ENCODE measurements at places on chromosomes 7 and 10.

DNA sequence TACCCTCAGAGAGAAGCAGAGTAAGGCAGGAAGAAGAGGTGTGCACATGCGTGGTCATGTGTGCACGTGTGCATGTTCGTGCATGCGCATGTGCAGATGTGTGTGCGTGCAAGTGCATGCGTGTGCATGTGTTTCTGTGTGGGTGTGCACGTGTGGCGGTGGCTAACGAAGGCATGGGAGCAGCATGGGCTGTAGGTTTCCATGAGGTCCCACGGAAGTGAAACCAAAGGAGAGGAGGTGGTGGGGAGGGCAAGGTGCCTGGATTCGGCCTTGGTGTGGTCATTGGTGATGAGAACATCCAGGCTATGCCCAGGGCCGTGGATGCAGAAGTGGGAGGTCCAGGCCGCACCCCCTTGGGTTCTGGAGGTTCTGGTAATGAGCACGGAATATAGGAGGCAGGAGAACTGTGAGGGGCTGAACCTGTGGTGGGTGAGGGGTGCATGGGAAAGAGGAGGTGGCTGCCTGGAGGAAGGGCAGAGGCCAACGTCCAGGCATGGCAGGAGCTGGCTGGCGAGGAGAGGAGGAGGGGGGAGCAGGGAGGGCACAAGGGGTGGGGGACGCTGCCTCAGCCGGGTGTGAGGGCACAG lies 2.4 kb upstream of the INPP5A start:
- DNase-seq: no peak

DNA sequence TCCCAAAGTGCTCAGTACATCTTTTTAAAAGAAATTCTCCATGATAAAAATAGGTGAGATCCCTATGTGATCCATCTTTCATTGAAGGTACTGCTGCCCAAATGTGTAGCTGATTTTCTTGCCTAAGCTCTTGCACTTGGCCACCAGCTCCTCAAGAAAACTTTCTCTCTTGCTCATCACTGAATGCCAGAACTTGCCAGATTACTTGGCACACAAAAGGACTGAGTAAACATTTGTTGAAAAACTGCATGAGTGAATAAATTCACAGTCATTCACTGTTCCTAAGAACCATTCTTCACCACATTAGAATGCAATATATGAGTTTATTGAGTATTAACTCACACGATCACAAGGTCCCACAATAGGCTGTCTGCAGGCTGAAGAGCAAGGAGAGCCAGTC lies 99.9 kb downstream of the TRIL start:
- no peak for DNase-seq

DNA sequence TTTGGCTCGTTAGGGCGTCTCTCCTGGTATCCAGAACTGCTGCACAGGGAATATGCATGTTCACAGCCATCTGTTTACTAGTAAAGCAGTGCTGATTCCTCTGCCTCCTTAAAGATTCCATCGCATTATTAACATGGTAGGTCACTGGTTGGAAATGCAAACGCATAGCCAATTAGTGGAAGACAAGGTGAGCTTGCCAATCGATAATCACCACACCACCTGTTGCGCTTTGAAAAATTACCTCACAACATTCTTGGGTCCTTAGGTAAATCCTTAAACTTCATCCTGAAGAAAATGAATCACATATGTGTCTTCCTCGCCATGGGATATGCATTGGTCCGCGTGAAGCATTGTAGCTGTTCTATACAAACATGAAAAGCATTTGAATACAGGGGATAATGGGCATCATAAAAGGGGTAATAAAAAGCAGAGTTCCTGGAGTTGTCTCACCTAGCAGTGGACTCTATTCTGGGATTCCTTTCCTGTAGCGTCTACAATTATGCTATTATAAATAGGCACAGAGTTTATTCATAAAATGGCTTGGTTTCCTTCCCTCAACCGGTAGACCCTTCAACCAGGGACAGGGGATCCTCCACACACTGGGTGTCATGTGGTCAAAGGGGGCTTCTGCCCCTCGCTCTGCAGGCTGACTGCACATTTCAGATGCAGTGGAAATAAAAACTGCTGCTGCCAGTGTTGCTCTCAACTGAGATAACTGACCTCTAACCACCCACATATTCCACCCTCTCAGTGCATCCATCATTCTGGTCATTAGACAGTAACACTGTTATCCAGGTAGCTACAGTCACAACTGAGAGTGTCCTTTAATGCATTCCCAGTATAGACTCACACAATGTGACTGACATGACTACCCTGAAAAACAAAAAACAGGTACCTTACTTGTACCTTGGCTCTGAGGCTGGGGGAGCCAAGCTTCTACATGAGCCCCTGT lies 389.2 kb upstream of the NFE2L3 start:
- no peak for DNase-seq

DNA sequence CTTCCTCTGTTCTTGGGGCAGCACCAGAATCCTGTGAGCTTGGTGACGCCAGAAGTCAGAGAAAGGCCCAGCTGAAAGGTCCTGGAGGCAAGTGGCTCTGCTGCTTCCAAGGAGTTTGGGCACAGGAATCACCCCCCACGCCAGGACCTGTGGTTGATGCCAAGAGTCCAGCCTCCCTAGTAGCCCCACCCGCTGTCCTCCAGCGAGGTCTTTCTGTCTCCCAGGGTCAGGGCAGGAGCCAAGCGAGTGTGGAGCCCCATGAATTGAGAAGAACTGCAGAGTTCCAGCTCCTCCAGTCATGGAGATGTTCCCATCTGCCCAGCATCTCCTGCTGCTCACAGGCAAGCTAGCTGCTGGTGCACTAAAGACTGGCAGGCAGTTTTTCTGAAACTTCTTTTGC lies 631.7 kb upstream of the MGMT start:
- no peak for DNase-seq

- no peak for DNase-seq
These were observed 13.3 kb downstream of the ZCCHC24 start for GRCh38 chr10:79431891-79432831.

- no peak for DNase-seq
These were observed 426.3 kb upstream of the POT1 start for GRCh38 chr7:125355899-125356298.

DNA sequence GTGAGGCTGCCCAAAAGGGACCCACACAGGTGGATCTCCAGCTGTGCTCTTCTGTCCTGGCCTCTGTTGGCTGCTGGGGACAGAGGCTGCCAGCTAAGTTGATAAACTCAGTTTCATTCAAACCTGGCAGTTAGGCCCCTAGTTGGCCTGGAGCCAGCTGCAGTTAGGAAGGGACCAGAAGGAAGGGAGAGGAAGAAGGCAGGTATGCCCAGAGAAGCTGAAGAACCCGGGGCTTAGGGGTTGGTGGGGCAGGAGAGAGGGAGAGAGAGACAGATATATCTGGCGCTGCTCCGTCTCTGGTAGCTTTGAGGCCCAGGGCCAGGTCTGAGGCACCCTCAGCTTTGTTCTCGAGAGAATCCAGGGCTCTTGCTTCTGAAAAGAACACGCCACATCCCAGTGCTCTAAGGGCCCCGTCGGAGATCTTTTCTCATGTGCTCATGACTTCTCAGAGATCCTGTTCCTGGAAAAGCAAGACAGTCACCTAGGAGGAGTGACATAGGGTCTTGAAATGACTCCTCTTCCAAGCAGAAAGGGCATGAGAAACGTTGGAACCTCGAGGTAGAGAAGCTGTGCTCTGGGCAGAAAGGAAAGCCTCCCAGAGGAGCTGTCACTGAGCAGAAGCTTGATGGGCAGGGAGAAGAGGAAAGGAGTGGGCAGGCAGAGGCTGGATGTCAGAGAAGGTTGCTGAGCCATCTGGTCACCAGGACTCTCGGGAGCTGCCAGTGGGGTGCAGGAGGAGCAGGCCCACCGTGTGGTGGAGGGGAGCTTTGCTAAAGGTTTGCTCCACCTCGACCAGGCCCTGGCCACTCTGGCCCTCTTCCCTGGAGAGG lies 153.6 kb downstream of the ARHGAP21 start:
- DNase-seq: peak; percentile 71

DNA sequence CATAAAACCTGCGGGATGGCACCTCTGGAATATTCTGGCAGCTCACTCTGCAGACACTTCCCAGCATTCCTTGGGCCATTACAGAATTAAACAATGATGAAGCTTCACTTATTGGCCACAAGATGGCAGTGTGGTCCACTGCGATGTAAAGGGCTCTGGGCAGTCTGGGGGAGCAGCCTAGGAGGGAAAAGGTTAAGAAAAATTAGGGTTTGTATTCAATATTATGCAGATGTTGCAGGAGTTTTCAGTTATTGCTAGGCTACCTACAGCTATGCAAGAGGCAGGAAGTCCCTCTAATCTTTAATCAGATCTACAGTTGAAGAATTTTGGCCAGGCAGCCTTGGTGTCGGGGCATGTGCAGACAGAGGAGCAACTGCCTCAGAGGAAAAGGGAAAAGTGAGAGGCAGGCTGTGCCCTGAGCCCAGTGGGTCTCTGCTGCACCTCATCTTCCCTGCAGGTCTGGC lies 233.2 kb upstream of the PRSS1 start:
- DNase-seq: peak; percentile 85

DNA sequence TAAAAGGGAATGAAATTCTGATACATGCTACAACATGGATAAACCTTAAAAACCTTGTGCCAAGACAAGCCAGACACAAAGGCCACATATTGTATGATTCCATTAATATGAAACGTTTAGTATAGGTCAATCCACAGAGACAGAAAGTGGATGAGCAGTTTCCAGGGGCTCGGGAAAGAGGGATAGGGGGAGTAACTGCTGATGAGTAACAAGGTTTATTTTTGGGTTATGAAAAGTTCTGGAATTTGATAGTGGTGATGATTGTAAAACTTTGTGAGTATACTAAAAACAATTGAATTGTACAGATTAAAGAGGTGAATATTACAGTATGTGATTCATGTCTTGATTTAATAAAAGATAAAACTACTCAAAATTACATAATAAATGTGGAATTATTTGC lies 19.1 kb upstream of the SLC13A1 start:
- DNase-seq: no peak

- no peak for DNase-seq
These were observed 8.0 kb upstream of the FAM221A start for GRCh38 chr7:23672033-23672432.

GRCh38 chr10:123885406-123886170 lies 6.0 kb downstream of the CPXM2 start:
- DNase-seq: no peak

DNA sequence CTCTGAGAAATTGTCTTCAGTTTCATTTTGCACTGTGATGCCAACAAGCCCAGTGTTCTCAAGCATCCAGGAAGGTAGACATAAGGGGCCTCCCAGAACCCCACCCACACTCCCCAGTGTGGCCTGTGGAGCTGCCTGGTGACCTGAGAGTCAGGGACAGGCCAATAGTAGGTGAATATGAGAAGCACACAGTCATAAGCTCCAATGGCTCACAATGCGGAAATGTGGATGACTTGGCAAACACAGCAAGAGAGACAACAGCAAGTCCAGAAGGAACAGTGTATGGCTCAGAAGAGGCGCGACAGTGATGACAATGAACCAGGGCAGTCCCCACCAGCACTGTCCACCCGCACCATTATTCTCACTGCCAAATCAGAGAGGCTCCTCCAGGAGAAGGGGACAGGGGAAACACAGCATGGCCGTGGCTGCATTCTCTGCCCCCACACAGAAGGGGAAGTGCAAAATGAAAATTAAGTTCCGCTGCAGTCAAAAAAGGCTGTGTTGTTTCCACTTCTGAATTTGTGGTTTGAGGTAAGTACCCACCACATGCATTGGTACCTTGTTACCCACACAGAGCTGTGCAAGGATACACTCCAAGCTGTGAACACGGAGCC lies 419.8 kb downstream of the GRID1 start:
- DNase-seq: no peak

DNA sequence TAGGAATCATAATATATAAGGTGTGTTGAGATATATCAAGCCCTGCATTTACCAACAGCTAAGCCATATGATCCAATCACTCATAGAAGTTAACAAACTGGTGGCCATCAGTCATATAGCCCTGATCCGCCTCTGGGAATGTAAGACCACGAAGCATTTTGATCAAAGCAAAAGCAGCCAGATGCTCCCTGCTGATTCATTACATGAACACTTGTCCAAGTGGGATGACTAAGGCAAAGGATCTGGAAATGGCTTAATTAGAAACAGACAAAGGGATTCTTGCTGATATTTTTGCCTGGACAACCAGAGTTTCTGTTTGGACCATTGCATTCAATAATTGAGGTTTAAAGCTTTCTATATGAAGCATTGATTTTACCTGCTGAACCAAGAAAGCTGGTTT lies 535.5 kb downstream of the GPAM start:
- DNase-seq: no peak

DNA sequence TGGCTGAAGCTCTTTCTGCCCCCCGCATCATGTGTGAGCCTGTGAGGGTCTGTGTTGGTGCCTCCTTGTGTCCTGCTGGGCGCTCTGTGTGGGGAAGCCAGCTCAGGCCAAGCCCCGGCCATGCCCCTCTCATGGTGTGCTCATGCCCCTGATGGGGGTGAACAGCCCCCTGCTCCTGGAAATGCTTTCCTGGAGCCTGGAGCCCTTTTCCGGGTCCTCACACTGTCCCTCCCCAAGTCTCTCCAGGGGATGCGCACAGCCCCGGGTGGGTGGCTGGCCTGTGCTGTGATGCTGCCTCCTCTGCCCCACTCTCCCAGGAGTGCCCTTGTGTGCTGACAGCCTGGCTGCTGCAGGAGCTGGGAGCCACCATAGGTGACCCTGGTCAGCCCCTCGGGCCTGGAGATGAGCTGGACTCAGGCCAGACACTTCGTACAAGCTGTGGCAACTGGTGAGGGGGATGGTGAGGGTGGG lies 20.8 kb upstream of the ZNF862 start:
- no peak for DNase-seq

GRCh38 chr7:134448356-134449229 lies 10.3 kb downstream of the AKR1B1 start:
- DNase-seq: peak; percentile 86

DNA sequence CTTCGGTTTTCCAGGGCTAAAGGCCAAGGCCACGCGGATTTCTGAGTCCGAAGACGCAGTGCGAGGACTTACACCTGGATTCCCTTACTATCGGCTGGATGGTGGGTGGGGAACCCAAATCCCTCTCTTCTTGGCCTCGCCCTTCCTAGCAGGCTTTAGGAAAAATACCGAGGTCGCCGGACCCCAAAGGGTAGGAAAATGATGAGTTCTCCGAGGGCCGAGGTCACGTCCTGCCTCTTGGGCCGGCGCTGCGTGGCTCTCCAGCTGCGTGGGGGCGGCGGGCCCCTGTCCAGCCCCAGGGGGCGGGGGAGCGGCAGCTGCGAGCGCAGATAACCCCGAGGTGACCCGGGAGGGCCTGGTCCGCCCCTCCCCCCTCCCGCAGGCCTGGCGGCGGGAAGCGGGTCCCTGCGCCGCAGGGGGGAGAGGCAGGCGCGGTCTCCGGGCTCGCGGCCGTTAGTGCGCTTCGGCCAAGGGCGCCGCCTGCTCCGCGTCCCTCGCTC lies 805 bp upstream of the HMX3 start:
- DNase-seq: peak; percentile 44

GRCh38 chr10:16992611-16993119 lies 136.9 kb downstream of the CUBN start:
- DNase-seq: no peak

GRCh38 chr10:94217411-94217810 lies 145.3 kb downstream of the NOC3L start:
- no peak for DNase-seq

- DNase-seq: no peak
These were observed 257.1 kb downstream of the SFMBT2 start for GRCh38 chr10:7153750-7154149.

GRCh38 chr10:23914641-23915040 lies 294.3 kb upstream of the KIAA1217 start:
- no peak for DNase-seq

- no peak for DNase-seq
These were observed 34.2 kb downstream of the BICC1 start for GRCh38 chr10:58546722-58547445.
